ENCODE measurements at places on chromosomes 1 and 21. TPM values are rescaled to one million over a fixed set of nuclear protein-coding genes. Genes with fewer than 3 reads are reported as not detected.

DNA sequence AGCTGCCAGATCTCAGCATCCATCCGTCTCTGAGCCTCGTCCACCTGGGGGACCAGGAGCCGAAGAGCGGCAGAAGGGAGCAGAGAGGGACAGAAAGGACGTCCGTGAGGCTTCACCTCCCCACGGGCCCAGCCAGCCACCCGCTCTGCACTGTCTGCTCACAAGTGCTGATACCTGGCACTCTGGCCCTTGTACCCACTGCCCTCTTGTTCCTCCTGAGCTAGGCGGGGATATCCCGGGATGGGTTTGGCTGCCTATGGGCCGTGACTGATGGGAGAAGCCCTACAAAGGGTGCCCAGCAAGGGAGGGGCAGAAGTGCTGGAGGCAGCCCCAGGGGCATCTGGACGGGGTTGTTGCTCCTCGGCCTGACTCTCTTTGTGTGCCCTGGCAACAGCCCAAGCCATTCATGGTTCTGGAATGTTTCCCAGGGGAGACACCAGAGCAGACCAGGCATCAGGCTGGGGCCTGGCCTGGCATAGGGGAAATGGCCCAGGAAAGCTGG lies 57.6 kb downstream of the LDLRAD2 start:
- H3K27ac ChIP-seq: peak overlapping the region; percentile 84
- H3K4me3 ChIP-seq: no peak overlapping the region
- H3K27me3 ChIP-seq: no peaks in the 10 kb centered on the region
- peaks cover 87% of the 10 kb centered on the region for H3K36me3 ChIP-seq

GRCh38 chr1:69479734-69480133 lies 88.0 kb upstream of the LRRC7 start:
- no peak for DNase-seq
- H3K27me3 ChIP-seq: no peaks in the 10 kb centered on the region
- no peak overlapping the region for H3K4me3 ChIP-seq
- no peaks in the 10 kb centered on the region for H3K36me3 ChIP-seq

Gene GPR25
- total RNA-seq: not detected

DNA sequence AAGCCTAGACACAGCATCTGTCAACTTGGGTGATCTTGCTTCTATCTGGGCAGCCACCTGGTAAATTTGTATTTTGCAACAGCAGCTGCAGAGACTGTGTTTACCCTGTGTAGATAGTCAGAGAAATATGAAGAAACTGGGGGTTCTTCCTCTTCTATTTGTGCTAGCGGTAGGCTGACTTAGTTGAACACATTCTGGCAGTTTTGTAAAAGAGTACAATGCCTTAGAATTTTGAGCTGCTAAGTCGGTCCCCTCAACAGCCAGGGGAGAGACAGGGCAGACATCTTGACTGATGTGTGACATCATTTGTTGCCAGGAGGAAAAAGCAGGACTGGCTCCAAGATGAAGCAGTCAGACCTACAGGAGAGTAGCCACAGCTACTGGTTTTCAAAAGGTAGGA lies 53.7 kb downstream of the KCNJ6 start:
- no peak for DNase-seq
- no peaks in the 10 kb centered on the region for H3K4me1 ChIP-seq
- no peak overlapping the region for H3K4me3 ChIP-seq

- no peak overlapping the region for H3K27ac ChIP-seq
- DNase-seq: no peak
- no peak overlapping the region for H3K4me3 ChIP-seq
- H3K27me3 ChIP-seq: no peaks in the 10 kb centered on the region
Observed at GRCh38 chr21:15616864-15617574, 112.8 kb upstream of the USP25 start.

Measured in sigmoid colon (tissue), 7 donors.